ENCODE measurements at places on chromosomes 12 and 14.
A peak's percentile ranks its signal among the peaks of the same experiment; 100 is the strongest.

DNA sequence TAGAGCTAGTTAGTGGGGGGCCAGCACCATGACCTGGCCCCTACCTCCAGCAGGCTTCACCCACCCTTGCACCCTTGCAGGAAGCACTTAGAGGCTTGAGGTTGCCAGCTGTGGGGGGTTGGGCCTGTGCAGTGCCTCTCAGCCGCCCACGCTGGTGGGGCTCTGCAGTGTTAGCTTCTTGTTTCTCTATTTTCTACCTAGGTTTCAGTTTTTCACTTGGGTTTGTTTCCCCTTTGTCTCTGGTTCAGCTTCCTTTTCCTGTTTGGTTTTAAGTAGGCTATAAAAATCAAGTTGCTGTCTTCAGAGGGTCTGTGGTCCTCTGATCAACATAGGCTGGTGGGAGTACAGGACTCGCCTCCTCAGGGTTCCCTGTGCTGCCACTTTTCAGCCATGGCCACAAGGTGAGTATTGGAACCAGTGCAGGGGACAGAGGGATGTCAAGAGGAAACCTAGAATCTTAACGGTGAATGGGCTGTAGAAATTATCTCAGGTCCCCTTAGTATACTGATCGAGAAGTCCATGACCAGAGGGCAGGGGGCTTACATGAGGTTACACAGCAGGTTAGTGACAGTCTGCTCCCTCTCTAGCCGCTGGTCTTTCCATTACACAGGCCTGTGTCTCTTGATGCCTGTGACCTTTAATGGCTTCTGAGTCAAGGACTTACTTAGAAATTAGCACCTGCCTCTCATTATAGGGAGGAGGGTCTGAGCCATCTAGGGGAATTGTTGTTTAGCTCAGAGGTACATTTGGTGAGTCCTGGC is at the start of gene EVL:
Gene EVL, plus strand, starts transcription at position 312 of the 761 bp plus-strand sequence. Its CDS starts 79 bp downstream, at position 391.
- no peak for DNase-seq

- DNase-seq: no peak
Observed at GRCh38 chr14:94561656-94562010, 391 bp downstream of the SERPINA4 start.

- DNase-seq: no peak
Observed at GRCh38 chr12:69046920-69047319, 113.9 kb upstream of the CPM start.

- no peak for DNase-seq
Observed at GRCh38 chr12:52306731-52307130, 14.5 kb downstream of the KRT83 start.

DNA sequence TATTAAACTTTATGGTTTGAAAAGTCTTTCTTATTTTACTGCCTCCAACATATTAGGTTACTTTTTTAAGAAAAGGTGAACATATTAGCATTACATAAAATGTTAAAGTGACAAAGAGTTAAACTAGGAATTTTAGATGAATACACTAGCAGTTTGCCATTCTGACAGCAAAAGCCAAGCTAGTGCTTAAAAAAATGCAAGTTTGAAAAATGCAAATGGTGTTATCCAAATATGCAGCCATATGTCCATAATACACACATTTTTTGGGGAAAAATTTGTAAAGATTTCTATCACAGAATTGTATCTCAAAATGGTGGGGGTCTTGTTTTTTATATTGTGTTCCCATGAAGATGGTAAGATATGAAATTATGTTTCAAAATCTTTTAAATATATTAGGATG is 466.1 kb downstream of the FOXG1 start:
- no peak for DNase-seq

GRCh38 chr12:91204421-91204820 is 21.8 kb upstream of the DCN start:
- DNase-seq: no peak

- peak; percentile 72 for DNase-seq
Observed at GRCh38 chr14:60989599-60989998, 8.6 kb downstream of the SLC38A6 start.

DNA sequence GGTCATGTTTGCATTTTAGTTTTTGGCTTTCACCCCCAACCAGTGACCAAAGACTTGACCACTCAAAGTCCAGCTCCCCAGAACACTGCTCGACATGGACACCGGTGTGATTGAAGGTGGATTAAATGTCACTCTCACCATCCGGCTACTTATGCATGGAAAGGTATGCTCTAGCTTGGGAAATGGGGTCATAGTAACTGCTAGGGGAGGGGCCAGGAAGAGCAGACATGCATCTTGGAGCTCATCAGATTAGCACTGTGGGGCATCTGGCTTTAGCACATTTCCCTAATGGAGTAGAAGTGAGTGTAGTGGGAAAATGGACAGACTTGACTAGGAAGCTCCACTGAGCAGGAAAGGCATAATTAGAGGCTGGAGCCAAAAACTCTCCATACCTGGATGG is 2.8 kb downstream of the PCBP2 start:
- DNase-seq: no peak

DNA sequence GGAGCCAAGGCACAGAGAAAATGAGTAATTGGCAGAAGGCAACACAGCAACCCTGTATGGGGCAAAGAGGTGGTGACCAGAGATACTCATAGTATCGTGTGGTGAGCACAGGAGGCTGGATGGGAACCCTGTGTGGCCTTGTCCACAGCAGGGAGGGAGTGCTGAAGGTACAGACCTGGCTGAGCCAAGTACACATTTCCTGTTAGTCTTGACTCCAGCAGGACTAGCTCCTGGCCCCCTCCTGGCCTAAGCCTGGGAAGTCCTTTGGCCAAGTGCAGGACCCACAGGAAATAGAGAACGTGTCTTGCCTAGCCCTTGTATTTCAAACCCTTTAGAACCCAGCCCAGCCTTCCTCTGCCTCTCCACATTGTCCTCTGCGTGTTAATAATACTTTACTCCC is 289.8 kb upstream of the PWP1 start:
- DNase-seq: no peak

- peak; percentile 21 for DNase-seq
Observed at GRCh38 chr14:79144896-79145295, 974.7 kb downstream of the NRXN3 start.

DNA sequence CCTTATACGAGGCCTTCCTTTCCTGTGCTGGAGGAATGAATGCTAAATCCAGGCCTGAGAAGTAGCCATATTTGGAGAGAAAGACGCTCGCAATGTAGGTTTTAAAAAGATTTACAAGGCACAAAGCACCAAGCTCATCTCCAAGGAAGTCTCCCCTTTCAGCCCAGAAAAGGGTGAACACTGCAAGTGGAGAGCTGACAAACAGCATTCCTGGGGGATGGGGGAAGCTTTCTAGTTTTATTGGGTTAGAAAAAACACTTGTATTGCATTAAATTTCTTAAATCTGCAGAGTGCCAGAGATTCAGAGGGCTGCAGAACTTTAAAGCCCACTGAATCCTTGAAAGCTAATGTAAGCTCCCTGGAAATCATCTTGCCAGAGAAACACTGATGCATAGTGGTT is 34.6 kb downstream of the CCDC60 start:
- DNase-seq: no peak

GRCh38 chr12:19410211-19410610 is 29.1 kb upstream of the AEBP2 start:
- no peak for DNase-seq

GRCh38 chr14:30054201-30054600 is 126.6 kb upstream of the PRKD1 start:
- DNase-seq: no peak

- DNase-seq: no peak
Observed at GRCh38 chr14:92934196-92935085, 11.5 kb downstream of the CHGA start.

DNA sequence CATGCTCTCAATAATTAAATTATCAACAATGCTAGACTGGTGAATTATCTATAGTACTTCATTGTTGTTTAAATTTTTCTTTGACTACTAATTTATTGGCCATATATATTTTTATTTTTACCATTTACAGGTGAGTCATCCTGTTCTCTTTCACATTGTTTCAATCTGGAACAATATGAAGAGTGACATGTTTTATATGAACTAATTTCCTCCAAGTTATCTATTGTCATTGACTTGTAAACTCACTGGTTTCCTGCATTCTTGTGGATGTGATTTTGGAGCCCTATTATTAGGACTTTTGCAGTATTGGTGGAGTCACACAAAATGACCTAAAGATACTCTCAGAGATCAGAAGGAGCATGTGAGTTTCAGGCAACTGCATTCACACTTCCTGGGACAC is 297.7 kb downstream of the AEBP2 start:
- no peak for DNase-seq

GRCh38 chr12:127810041-127810440 is 456.9 kb upstream of the TMEM132C start:
- peak; percentile 73 for DNase-seq

DNA sequence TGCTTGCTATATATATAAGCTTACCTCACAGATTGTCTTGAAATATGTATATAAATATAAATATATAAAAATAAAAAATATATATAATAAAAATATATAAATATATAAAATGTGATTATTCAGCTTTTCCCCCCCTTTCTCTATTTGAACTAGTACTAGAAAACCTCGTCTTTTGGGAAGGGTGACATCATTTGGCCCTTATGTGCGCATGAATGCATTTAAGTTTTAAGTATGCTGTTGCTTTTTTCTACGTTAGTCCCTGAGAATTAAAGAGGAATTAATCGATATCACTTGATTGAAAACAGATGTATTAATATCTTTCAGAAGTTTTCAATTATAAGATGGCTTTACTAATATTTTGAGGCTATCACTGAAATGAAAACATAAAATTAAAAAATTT is 69.9 kb downstream of the RAD51B start:
- no peak for DNase-seq

GRCh38 chr14:69480136-69480535 is 4.4 kb upstream of the PLEKHD1 start:
- no peak for DNase-seq

DNA sequence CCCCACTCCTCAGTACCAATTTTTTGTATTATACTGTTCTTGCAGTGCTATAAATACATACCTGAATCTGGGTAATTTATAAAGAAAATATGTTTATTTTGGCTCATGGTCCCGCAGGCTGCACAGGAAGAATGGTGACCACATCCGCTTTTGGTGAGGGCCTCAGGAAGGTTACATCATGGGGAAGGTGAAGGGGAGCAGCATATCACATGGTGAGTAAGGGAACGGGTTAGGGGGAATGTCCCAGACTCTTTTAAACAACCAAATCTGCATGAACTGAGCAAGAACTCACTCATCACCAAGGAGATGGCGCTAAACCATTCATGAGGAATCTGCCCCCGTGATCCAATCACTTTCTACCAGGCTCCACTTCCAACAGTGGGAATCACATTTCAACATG is 40.0 kb downstream of the OSBPL8 start:
- DNase-seq: no peak

DNA sequence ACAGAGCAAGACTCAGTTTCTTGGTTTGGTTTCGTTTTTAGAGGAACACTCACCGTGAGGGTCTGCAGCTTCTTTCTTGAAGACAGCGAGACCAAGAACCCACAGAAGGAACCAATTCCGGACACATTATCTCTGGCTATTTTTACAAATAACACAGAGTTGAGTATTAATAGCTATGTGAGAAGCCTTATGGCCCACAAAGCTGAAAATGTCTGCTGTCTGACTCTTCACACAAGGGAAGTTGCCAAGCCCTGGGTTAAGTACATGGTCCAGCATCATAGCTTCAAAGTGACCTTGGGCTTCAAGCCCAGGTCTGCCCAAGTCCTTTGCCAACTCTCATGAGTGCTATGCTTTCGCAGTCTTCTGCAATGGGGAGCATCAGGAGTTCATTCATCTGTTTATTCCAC is 2.6 kb upstream of the LGMN start:
- DNase-seq: no peak

DNA sequence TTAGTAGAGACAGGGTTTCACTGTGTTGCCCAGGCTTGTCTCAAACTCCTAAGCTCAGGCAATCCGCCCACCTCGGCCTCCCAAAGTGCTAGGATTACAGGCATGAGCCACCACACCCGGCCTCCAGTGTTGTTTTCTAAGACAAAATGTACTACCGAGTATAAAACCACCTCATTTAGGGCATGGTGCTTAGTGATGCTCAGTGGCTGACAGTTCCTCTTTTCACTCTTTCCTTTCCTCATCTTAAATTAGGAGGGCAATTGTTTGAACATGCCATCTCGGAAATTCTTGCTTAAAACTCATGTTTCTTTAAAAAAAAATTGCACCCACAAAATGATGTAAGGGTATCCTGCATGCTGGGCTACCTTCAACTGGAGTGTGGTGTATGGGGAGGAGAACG is 89.0 kb downstream of the RFX4 start:
- no peak for DNase-seq

DNA sequence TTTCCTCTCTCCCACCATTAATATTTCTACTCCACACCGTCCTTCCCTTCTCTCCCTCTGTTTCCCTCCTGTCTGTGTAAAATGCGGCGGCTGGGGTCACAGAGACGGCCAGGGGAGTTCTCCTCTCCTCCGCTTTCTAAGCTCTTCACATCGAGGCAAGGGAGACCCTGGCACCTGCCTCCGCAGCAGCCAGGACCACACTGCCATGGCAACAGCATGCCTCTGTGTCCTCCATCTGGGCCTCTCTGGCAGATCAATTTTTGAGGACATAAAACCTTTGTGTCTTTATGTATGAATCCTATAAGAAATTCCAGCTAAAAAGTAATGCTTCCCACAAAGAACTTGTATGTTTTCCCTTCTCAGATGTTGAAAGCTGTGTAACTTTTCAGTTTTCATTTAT is 41.4 kb downstream of the DYRK4 start:
- DNase-seq: no peak

- DNase-seq: peak; percentile 48
Observed at GRCh38 chr14:79583738-79584408, 627.4 kb downstream of the DIO2 start.

GRCh38 chr12:93616584-93617101 is 44.2 kb downstream of the SOCS2 start:
- no peak for DNase-seq

- DNase-seq: no peak
Observed at GRCh38 chr14:69891422-69891821, 12.2 kb downstream of the SMOC1 start.

- DNase-seq: peak; percentile 55
Observed at GRCh38 chr14:67963960-67964812, 144.6 kb downstream of the RAD51B start.

DNA sequence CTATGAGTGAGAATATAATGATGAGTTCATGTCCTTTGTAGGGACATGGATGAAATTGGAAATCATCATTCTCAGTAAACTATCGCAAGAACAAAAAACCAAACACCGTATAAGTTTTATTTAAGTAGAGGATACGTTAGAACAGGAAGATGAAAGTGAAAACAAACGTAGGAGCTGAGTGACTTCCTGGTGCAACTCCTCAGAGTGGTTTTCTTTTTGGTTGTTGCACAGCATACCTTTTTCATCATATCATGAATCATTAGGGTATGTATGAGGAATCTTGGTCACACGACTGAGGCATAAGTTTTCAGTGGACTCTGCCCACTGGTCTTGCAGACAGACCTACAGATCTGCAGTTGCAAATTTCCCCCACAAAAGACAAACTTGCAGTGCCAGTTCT is 199.0 kb downstream of the LRFN5 start:
- no peak for DNase-seq
